ENCODE measurements at places on chromosomes 2 and 18.
A peak's percentile ranks its signal among the peaks of the same experiment; 100 is the strongest.

GRCh38 chr18:47964053-47964452 is 33.6 kb upstream of the SMAD2 start:
- no peak for DNase-seq

DNA sequence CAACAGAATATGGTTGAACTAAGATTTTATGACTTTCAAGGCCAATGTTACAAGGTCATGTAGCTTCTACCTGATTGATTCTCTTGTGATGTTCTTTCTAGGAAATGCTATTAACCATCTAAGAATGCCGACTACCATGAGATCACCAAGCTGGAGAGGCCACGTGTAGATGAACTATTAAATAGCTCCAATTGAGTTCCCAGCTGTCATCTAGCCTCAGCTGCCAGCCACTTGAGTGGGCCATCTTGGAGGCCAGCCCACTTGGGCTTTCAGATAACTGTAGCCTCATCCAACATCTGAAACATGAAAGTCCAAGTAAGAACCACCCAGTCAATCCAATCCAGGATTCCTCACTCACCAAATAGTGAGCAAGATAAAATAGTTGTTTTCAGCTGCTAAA is 376.9 kb upstream of the TMEFF2 start:
- no peak for DNase-seq

DNA sequence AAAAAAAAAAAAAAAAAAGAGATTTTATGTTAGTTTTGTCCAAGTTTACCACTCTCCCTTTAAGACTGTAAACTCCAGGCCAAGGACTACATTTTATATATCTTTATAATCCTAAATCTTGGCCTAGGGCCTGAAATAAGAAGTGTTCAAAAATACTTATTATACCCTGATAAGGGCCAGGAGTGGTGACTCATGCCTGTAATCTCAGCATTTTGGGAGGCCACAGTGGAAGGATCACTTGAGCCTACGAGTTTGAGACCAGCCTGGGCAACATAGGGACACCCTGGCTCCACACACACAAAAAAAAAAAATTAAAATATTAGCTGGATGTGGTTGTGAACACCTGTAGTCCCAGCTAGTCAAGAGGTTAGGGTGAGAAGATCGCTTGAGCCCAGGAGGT is 12.7 kb downstream of the TRIP12 start:
- no peak for DNase-seq

- DNase-seq: no peak
Measured at GRCh38 chr2:206692971-206693370, 25.2 kb downstream of the DYTN start.

GRCh38 chr2:199770716-199771115 is 80.3 kb downstream of the FTCDNL1 start:
- no peak for DNase-seq

GRCh38 chr2:53840580-53840979 is 19.2 kb downstream of the GPR75 start:
- DNase-seq: no peak

GRCh38 chr2:225763711-225764110 is 364.2 kb downstream of the NYAP2 start:
- no peak for DNase-seq

- no peak for DNase-seq
Measured at GRCh38 chr18:5941890-5942289, 46.6 kb upstream of the TMEM200C start.

DNA sequence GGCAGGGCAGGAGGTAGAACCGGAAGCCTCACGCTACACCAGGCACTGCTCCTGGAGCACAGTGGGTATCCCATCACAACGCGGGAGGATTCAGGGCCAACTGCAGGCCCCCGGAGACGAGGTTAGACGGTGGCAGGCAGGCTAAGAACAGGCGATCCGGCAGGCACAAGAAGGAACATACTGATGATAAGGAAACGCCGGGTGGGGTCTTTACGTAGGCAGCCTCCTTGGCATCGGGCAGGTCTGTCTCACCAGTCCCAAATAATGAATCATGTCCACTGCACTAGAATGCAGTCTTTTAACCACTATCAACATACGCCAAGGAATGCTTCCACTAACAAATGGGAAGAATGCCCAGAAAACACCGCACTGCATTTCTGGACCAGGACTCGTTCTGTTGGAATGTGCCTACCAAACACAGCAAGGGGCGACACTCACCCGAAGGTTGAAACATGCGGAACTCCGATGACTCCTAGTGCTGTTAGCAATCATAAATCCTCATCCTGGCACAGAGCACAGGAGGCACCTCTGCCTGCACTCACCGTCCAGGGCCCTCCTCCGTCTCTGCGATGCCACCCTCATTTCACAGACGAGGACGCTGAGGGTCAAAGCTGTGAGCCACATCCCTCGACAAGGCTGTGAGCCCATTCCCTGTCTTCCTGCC is 35.2 kb downstream of the ZNF516 start:
- no peak for DNase-seq

GRCh38 chr18:9619056-9619455 is 4.7 kb upstream of the PPP4R1 start:
- no peak for DNase-seq

DNA sequence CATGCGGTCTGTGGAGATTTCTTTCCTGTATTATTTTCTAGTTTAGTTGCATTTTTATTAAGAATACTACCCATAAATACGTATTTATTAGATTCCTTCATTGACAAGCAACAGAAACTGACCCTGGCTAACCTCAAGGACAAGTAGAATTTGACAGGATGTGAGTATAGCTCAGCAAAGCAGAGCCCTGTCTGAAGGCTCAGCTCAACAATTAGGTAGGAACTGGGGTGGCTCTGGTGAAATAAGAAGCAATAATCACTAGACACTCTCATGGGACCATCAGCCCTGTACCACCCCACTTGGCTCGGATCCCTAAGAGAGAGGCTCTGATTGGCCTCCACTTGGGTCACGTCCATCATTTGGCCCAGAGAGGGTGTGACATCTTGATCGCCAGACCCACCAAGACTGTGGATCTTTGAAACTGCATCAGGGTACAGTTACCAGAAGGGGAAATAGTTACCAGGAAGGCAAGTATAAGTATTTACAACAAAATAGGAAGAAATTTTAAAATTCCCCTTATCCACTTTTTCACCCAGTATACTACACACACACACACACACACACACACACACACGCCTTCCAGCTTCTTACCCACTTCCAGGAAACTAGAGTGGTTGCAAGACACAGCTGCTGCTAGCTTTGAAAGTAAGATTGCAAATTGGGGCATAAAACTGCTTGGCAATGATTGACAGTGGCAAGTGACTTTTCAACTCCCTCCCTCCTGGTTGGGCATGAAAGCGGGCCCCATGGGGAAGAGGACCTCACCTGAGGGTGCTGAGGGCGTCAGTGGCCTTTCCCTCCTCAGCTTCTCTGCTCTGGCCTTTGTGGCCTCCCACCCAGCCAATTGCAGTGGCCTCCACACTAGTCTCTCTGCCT is 41.8 kb downstream of the KCTD18 start:
- DNase-seq: no peak

- DNase-seq: peak; percentile 62
Measured at GRCh38 chr18:48541026-48541746, 2.4 kb downstream of the CTIF start.

- DNase-seq: no peak
Measured at GRCh38 chr18:61551586-61551985, 218.4 kb downstream of the CDH20 start.

DNA sequence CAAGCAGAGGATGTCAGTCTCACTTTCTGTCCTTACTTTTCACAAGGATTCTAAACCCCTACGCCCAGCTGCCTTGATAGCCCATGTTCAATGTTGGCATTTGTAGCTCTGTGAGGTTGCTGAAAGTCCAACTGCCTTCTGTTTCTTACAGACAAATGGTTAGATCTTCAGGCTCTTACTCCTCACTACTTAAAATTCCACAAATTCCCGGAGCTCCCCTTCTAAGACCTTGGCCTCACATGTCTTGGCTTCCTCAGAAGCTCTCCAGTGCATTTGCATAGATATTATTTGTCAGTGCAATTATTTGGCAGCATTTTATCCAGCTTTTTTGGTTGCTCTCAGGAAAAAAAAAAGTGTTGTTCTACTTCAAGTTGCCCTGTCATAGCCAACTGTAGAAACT is 453.7 kb upstream of the CELF4 start:
- DNase-seq: no peak

DNA sequence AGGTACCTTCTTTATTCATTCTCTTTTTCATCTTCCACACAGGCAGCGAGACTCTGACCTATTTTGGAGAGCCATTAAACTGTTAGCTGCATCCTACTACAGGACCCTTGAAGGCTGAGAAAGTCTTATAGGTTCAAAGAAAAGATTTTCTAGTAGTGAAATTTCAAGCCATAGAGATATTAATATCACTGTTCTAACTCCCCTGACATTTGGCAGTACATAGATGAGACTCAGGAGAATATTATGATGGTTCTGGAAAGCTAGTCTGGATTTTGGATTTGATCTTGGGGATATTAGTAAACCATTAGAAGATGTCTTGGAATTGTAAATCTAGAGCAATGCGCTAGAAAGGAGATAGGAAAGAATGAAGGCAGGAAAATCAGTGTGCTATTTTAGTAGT is 1.3 kb upstream of the ITPRID2 start:
- no peak for DNase-seq

DNA sequence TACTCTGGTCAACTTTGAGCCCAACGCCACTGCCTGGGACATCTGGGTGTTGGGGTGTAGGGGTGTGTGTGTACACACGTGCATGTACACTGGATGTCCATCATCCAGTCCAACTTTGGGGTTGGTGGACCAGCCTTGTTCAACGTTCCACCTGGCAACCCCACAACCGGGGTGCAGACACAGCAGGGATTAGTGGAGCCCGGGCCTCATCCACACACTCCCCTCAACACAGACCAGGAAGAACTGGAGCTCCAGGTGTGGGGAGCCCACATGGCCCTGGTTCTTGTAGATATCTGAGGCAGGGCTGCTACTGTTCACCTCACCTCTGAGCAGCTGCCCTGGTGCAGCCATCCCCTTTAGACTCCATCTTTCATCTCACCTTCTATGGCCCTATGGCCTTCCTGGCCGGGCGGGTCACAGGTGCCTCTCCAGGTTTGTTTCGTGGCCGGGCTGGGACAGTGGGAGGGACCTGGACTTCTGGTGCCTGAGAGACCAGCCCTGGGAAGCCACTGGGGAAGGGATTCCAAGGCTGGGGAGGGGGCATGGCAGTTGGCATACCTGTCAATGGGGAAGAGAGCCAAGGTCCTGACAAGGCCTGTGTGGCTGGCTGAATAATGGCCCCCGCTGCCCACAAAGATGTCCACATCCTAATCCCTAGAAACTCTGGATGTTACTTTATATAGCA is 7.5 kb downstream of the NEU2 start:
- DNase-seq: no peak

DNA sequence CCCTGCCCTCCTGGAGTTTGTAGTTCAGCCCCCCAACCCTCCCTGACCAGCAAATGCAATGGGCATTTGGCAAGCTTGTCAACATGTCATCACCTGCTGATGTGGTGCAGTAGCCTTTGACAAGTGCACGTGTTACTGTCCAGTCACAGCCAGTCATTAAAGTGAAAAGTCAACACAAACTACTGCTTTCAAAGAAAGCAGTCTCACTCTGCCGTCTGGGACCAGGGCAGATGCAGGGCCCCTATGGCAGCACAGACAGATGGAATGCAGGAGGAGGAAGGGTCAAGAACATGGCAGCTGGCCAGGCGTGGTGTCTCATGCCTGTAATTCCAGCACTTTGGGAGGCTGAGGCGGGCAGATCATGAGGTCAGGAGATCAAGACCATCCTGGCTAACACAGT is 222.4 kb upstream of the OSR1 start:
- no peak for DNase-seq

GRCh38 chr18:57806201-57806977 is 3.3 kb upstream of the ATP8B1 start:
- no peak for DNase-seq

- DNase-seq: no peak
Measured at GRCh38 chr18:39513186-39513585, 1947.6 kb upstream of the CELF4 start.

GRCh38 chr2:215793747-215794595 is 219.4 kb downstream of the MREG start:
- DNase-seq: no peak

Data from anterior cingulate cortex (tissue), 58 donors.